ENCODE measurements at places on chromosomes 5 and 9. TPM values are rescaled to one million over a fixed set of nuclear protein-coding genes. Genes with fewer than 3 reads are reported as not detected.

The PCDHGC5 gene
- total RNA-seq: 1.1 TPM

GRCh38 chr5:8238080-8238479 lies 369.1 kb downstream of the MTRR start:
- no peak for DNase-seq

The FOXD4L6 gene
- 1.1 TPM for total RNA-seq

The CNTNAP3 gene
- total RNA-seq: 6.4 TPM

GRCh38 chr9:134188386-134189144 lies 24.2 kb upstream of the RNU6ATAC start:
- peak; percentile 19 for DNase-seq

DNA sequence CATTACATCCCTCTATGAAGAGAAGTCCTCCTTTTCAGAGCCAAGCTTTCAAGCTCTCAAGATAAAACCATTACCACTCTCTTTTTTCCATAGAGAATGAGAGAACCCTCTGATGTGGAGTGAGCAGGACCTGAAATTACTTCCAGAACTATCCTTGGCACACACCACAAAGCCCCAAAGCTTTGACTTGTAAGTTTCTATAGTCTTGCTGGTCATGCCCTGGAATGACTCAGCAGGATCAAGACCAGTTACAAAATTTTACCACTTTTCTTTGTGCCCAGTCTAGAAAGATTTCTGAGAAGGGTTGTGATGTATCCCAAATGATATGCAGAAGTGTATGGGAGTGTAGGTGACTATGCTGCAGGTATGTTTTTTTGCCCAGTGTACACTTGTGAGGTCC lies 760.6 kb downstream of the TLE1 start:
- no peak for DNase-seq

The ADCY2 gene
- 1.1 TPM for total RNA-seq

- DNase-seq: no peak
Measured at GRCh38 chr9:12880406-12881015, 105.7 kb downstream of the LURAP1L start.

GRCh38 chr5:102418531-102418930 lies 80.3 kb downstream of the SLCO6A1 start:
- DNase-seq: no peak

GRCh38 chr5:178529080-178529479 lies 61.1 kb downstream of the COL23A1 start:
- no peak for DNase-seq

DNA sequence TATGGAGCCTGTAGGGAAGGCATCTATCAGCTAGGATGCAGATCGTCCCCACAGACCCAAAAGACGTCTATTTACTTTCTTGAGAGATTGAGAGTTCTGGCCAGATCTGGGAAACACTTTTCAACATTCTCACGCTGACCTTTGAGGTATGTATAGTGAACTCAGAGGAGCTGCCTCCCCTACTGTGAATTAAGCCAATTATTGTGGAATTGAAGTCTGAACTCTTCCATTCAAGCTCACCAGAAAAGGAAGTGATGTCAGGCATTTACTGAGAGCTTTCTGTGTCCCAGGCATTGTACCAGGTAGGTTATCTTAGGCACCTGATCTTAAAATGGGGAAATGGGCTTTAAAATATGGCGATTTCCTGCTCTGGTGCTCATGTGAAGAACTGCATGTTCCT lies 136.5 kb downstream of the SV2C start:
- no peak for DNase-seq

The LRRC19 gene
- total RNA-seq: not detected

GRCh38 chr5:180170810-180171567 lies 38.0 kb downstream of the RASGEF1C start:
- DNase-seq: no peak

The PTGS1 gene
- 16.0 TPM for total RNA-seq

GRCh38 chr9:68577774-68578591 lies 37.3 kb upstream of the TMEM252 start:
- no peak for DNase-seq

GRCh38 chr9:10571699-10572098 lies 41.1 kb downstream of the PTPRD start:
- no peak for DNase-seq

DNA sequence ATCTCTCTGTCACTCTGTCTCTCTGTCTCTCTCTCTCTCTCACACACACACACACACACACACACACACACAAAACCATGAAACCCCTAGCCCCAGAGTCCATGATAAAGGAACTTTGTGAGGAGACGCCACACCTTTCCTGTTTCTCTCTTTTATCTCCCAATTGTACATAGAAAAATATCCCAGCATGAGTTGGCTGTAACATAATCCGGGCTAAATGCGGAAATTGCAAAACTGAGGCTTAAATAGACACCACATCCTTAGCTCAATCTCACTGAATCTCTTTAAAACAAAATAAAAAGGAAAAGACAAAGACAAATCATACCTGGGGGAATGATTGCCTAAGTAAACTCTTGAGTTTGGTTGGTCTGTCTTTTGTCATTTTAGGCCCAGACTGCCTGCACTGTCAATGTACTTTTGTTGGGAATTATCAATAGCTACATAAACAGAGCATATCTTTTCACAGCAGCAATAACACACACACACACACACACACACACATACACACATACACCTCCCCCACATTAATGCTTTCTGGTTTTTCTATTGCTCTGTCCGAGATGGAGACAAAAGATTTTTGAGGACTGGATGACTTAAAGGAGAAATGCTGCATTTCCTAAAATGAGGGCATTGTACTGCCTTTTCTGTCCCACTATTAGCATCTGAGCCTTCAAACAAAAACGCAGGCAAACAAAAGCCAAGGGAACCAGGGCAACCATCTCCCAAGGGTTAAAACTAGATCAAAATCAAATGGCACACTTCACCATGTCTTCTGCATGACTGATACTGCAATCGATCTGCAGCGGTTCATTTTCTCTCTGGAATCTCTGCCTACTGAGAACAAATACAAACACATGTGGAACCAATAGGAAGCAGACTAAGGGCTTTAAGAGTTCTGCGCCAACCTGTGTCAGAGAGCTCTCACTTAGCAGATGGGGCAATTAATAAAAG lies 321.5 kb downstream of the NFIB start:
- DNase-seq: no peak

DNA sequence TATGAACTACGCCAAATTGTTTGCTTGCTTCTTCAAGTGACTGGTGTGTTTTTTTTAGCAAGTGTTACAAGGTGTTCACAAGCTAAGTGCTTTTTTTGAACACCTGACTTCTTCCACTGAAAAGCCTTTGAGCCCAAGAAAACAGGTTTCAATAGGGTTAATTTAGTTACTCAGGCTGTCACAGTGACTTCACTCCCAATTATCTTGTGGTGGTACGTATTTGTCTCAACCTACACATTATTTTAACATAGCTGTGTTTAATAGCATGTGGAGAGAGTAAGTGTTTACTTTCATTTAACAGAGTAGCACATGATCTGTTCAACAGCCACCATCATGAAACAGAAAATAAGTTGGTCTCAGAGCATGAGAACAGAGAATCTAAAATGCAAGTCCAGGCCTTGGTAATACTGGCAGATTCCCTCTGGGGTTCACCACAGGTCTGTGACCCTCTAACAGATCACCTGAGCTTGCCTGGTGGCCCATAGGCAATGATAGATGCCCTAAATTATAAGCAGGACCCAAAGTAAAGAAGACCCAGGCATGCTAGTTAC lies 267.7 kb upstream of the SMARCA2 start:
- no peak for DNase-seq

GRCh38 chr5:148887123-148887881 lies 60.9 kb downstream of the ADRB2 start:
- DNase-seq: no peak

The TLE1 gene
- 79.9 TPM for total RNA-seq

DNA sequence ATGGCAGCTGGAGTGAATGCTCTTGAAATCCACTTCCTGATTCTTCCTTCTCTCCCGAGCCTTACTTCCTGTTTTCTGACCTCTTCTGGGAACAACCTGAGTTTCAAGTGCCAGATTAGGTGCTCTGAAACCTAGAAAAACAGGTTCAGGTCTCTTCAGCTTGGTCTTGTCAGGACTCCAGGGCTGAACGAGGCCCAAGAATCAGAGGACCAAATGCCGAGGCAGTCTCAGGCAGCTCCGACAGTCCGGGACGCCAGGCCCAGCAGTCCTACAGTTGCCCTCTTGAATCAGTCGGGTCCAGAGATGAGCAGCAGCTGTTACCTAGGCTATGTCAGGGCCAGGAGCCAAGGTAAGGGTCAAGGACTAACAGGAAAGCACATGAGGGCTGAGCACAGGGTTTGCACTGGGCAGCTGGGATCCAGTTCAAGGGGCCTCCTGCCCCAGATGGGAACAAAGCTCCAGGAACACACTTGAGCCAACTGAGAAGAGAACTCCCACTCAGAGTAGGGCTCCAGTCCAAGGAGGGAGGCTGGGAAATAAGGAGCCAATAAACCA lies 38.3 kb upstream of the ADRA1B start:
- DNase-seq: no peak

The PIP5K1B gene
- 14.3 TPM for total RNA-seq

The NSG2 gene
- not detected for total RNA-seq

DNA sequence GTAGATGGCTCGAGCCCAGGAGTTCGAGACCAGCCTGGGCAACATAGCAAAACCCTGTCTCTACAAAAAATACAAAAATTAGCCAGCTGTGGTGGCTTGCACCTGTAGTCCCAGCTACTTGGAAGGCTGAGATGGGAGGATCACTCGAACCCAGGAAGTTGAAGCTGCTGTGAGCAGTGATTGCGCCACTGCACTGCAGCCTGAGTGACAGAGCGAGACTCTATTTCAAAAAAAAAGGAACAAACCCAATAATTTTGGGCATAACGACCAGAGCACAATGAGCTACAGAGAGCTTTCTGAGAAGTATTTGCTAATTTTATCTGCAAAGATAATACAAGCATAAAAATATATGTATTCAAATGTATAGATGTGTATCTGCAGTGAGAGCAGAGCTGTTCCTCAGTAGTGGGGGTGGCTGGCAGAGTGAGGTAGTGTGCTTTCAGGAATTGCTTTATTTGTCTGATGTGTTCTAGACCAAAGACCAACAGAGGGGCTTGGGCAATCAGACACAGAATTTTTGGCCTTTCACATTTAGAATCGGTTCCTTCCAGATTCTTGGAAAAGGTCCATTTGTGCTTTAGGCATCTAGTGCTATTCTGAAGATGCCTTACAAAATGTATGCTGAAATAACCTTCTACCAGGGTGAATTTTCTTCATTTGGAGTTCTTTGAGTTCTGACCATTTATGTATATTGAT lies 5.2 kb downstream of the DOCK8 start:
- no peak for DNase-seq

GRCh38 chr5:1918488-1919208 lies 35.9 kb upstream of the IRX4 start:
- DNase-seq: no peak

The LCN9 gene
- total RNA-seq: 1.4 TPM

The C5orf34 gene
- 1.3 TPM for total RNA-seq

The ARHGEF37 gene
- 8.5 TPM for total RNA-seq

The SH2D3C gene
- 33.6 TPM for total RNA-seq

DNA sequence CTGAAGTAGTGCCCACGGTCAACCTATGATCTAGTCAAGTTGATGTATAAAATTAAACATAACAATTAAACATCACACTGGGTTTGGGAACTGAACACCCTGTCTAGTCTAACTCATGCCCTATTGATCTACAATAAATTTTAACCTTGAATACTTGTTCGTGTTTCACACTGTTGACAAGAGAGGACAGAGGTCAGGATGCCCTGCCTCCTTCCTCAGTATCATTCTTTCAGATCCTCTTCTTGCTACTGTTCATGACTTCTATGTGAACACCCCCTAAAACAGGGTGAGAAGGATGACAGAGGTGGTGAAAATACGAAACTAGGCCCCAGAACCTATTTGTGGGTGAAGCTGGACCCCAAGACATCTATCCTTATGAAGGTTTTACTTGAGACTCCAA lies 8.1 kb upstream of the MAT2B start:
- no peak for DNase-seq
